Choroid plexus epithelial cell (primary cell): ENCODE measurements at places on chromosomes 6 and 20.
A peak's percentile ranks its signal among the peaks of the same experiment; 100 is the strongest.

DNA sequence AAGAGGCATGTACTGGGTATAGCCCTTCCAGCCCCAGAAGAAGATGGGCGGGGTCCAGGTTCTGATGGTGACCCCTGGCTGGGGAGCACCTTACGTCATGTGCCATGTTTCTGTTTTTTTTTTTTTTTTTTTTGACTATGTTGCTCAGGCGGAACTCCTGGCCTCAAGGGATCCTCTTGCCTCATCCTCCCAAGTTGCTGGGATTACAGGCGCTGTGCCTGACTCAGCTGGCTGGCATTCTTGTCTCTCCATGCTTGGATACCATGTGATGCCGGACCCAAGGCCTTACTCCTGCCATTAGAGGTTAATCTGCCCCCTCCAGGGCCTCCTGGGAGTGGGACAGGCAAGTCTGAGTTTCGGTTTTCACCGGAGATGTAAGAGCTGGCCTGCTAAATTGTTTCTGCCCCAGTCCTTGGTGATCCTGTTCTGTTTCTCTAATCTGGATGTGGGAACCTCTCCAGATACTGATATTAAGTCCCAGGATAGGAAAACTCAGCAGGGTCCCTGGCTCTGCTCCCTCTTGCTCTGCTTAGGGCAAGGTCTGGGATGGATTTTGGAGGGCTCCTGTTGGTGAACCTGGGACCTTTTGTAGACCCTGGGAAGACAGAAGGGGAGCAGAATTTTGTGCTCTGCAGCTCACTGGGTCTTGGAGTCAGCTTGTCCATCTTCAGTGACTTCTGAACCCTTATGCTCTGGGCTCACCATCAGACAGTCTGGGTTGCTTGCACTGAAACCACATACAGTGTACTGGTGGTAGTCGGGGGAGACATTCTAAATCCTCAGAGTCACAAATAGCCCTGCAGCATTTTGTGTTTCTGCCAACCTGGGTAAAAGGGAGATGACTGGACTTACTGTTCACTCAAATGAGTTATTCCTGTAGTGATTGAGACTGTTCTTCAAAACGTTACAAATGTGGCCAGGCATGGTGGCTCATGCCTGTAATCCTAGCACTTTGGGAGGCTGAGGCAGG is 45.1 kb downstream of the PTK7 start:
- peak; percentile 97 for DNase-seq

- DNase-seq = no peak
These were observed 40.6 kb downstream of the HECA start for GRCh38 chr6:139175389-139175948.

DNA sequence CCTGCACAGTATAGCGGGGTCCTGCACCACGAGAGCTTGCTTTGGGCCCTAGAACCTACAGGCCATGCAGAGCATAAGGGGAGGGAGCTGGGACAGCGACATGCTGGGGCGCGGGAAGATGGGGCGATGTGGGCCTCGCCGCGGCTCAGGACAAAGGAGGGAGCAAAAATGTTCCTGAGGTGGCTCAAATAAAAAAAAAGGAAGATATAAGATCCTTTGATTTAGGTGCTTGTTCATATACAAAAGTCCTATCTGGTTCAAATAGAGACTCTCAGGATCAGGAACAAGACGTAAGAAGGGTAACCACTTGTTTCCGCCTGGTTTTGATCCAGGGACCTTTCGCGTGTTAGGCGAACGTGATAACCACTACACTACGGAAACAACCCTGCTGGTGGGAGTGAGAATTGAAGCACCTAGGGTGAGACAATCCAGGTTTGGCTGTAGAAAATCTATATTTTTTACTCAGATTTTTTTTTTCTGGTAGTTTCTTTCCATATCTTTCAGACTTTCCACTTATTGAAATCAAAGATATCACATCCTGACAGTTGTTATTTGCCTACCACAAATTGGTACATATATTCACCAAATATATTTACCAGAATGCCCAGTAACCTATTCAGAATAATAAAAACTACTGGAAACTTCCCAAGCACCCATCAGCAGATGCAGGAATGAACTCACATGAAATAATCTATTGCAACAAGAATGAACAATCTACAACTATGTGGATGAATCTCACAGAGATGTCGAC is 177.9 kb upstream of the ZNF184 start:
- peak; percentile 75 for DNase-seq

DNA sequence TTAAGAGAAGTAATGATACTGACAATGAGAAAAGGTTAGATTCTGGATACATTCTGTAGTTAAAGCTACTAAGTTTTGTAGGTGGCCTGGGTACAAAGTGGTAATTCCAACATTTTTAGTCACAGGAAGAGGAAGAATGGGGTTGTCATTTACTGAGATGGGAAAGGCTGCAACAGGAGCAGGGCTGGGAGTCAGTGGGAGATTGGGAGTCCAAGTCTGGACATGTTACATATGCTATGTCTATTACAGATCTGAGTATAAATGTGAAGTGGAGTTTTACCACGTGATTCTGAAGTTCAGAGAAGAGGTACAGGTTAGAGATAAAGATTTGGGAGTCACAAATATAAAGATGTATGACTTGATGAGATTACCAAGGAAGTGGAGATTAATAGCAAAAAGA is 116.2 kb downstream of the RWDD2A start:
- no peak for DNase-seq

- DNase-seq = peak; percentile 97
These were observed 40.4 kb downstream of the TTI1 start for GRCh38 chr20:37992802-37993409.

- DNase-seq = peak; percentile 34
These were observed 8.8 kb downstream of the TMEM244 start for GRCh38 chr6:129852257-129852858.

DNA sequence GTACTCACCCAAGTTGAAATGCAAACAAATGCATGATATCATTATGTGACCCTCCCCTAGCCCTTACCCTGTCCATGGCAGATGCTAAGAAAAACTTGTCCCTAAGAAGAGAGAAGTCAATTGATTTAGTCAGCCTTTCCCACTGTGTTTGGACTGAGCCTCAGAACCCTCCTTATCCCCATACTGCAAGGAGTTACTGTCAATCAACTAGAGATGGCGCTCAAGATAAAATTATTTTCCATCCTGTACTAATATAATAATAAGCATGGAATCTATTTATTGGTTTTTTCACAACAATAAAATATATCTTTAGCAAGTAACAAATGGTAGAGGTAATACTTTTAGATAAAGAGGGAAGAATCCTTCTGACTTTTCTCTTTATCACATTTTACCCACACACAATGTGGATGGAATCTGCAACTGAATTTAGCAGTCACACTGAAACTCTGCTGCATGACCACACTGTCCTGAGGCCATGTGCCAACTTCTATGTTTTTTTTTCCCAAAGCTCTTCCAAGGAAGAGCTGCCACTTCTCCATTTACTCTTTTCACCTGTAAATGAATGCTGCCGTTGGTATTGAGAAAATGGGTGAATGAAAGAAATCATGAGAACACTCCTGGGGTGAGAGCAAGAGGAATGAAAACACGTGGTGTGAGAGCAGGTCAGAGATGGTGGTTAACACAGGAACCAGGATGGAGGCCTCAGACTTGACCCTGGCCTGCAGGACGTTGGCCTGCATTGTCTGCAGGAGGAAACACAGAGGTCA is 10.5 kb downstream of the NT5E start:
- DNase-seq = peak; percentile 74

DNA sequence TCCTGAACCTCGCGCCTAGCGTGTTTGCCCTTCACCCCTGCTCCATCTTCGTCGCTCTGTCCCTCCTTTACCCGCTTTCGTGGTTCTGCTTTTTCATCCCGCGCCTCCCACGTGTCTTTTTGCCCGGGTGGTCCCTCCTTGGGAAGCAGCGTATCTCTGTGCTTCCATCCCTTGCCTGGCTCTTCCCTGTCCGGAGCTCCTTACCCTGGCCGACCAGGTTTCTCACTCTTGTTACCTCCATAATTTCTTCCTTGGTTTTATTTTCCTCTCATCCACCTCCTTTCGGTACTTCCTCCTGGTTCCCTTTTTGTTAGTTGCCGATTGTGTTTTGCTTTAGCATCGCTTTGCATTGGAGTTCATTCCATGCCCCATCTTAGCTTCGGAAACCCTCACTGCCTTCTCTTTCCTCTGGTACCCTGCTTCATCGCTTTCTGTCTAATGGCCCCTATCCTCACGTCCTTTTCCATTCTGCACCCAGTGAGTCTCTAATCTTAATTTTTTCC is 735 bp downstream of the FAM135A start:
- peak; percentile 21 for DNase-seq

- DNase-seq = no peak
These were observed 4.4 kb upstream of the C6orf163 start for GRCh38 chr6:87340230-87340629.
